ENCODE measurements at places on chromosomes 2 and 18. TPM values are rescaled to one million over a fixed set of nuclear protein-coding genes. Genes with fewer than 3 reads are reported as not detected.

The DYSF gene
- total RNA-seq, result 52.1 TPM

The GNAL gene
- total RNA-seq, result 2.7 TPM

The GNLY gene
- total RNA-seq, result 1.4 TPM

The ALPP gene
- total RNA-seq, result not detected

The POLE4 gene
- 15.1 TPM for total RNA-seq

The MBP gene
- total RNA-seq, result 15.4 TPM

The GPR35 gene
- 0.56 TPM for total RNA-seq

The CPSF3 gene
- 13.7 TPM for total RNA-seq

The RESP18 gene
- total RNA-seq, result not detected

The TTR gene
- total RNA-seq, result not detected

Measured in right atrium auricular region (tissue), 2 donors.